ENCODE measurements at places on chromosomes 5 and 9. TPM values are rescaled to one million over a fixed set of nuclear protein-coding genes. Genes with fewer than 3 reads are reported as not detected.

Gene SLC36A3
- total RNA-seq = not detected

Gene KCNIP1
- 15.5 TPM for total RNA-seq

- no peak for DNase-seq
These were observed 7.5 kb downstream of the OBP2B start for GRCh38 chr9:133201424-133202144.

DNA sequence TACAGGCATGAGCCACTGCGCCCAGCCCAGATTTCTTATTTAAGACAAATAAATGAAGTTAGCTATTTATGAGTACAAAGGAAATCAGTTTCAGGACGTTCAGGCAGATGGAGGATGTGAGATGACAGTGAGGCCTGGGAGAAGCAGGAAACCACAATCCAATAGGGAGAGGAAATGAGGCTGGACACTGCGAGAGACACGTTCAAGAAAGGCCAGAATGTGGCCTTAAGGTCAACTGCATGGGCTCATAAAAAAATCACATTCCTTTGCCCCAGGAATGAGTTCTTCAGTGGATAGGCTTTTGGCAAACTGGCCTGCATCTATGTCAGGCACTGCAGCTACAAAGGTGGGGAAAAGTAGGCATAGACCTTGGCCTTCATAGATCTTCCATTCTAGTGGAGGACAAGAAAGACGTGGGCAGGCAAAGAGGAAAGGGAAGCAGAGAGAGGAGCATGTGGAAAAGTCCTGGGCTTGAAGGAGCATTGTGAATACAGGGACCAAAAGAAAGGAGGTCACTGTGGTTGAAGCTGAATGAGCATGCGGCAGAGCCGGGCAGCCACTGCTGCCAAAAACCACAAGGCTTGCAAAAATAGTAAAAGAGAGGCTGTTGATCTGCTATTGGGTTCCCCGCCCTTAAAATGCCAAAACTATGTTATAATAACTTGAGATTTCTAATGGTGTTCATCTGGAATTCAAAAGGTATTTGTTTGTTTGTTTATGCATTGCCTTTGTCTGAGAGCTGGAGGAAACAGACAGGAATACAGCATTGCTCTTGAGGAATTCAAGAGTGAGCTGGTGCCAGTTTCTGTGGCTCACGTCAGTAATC, 133.0 kb downstream of the GNA14 start:
- no peak for DNase-seq

DNA sequence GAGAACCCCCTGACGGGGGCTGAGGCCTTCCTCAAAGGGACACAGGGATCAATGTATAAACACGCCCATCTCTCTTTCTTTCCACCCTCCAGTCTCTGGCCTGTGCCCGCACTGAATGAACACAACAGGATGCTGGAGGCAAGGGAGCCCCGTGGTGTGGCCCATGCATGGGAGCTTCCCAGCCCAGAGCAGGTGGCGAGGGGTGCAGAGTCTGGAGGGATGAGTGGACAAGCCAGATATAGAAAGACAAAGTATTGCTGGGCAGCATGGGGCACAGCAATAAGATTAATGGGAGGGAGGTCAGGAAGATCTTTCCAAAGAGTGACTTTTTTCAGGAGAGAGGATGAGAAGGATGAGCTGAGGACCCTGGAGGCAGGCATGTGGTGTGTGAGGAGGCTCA, 103.7 kb downstream of the C5orf15 start:
- DNase-seq = no peak

GRCh38 chr9:134937164-134937555, 19.4 kb upstream of the FCN1 start:
- DNase-seq = no peak

DNA sequence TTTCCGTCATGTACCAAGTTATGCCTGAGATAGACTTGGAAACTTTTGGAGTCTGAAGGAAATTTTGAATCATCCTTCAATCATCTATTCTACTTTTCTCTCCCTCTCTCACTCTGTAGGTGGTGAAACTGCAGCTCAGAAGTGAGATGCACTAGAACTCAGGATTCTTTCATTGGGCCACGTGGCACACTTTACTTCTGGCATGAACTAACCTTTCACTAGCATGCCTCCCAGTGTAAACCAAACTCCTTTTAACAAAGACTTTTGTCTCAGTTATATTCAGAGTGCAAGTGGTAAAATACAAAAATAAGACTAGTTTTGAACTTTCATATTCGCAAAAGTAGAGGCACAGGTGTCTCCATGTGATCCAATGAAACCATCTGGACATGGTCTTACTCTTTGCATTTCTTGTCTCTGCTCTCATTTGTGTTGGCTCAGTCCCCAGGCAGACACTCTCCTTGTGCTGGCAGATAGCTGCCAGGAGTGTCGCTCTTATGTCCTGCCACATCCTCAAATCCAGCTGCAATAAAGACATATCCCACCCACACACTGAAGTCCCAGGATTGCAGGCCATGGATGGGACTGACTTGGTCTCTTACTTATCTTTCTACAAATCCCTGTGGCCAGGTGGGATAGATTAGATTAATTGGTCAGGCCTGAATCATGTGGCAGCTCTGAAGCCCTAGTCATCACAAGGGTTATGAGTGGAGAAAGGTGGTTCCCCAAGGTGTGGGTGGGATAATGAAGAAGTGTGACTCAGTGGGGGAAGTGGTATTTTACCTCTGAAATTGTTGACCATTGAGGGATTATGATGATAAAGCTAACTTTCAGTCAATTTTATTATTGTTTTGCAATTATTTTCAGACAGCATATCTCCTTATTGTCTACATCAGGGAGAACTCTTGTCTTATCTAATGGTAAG, 267.5 kb downstream of the GABRB2 start:
- DNase-seq = no peak

Gene ATG10
- 8.6 TPM for total RNA-seq

GRCh38 chr5:75016896-75017295, 35.5 kb downstream of the GCNT4 start:
- DNase-seq = no peak

All from frontal cortex (tissue), 4 donors.